Activated naive CD4-positive, alpha-beta T cell treated with anti-CD3 and anti-CD28 coated beads, Interleukin-2, amount 50 U/mL, for 16 hours (primary cell): ENCODE measurements at places on chromosomes 5 and 9.

DNA sequence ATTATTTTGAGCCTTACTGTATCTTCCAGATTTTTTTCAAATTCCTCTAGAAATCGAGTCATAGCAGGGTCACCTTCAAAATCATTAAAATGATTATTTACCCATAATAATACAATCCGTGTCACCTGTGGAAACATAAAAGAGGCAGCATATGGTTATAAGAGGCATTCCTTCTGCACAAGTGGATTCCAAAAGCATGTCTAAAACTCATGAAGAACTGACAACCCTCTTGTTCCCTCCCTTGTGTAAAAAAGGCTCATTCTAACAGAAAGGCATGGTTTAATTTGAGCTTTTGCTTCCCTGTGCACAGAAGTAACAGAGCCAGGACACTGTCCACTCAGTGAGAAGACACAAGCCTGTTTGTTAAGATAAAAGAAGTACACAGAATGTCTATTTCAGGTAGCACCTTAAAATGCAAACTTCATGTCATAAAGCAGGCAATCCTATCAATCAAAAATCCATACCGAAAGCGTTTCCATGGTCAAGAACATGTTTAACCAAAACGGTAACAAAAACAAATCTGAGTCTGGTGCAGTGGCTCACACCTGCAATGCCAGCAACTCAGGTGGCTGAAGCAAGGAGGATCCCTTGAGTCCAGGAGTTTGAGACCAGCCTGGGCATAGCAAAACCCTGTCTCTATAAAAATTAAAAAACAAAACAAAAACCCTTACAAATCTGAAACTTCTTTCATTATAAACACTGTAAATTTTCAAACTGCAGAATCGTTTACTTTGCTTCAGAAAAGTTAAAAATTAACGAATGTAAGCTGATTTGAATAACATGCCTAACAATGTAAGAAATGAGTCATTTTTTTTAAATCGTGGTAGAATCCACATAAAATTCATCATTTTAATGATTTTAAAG, 139.3 kb downstream of the RAPGEF6 start:
- no peak for DNase-seq

DNA sequence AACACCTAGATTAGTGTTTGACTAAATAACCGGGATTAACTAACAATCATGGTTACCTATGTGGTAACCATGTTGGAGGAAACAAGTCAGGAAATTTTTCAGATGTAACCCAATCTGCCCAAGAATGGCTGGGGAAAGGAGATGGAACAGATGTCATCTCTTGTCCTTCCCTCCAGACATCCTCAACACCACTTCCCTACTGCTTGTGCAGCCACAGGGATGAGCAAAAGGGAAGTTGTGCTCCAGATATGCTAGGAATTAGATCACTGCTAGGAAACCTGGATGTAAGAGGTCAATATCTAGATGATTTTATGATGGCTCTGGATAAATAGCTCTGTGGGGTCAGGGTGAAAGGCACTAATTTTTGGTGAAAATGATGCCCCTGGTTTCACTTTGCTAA, 61.3 kb upstream of the ELL2 start:
- DNase-seq: no peak

DNA sequence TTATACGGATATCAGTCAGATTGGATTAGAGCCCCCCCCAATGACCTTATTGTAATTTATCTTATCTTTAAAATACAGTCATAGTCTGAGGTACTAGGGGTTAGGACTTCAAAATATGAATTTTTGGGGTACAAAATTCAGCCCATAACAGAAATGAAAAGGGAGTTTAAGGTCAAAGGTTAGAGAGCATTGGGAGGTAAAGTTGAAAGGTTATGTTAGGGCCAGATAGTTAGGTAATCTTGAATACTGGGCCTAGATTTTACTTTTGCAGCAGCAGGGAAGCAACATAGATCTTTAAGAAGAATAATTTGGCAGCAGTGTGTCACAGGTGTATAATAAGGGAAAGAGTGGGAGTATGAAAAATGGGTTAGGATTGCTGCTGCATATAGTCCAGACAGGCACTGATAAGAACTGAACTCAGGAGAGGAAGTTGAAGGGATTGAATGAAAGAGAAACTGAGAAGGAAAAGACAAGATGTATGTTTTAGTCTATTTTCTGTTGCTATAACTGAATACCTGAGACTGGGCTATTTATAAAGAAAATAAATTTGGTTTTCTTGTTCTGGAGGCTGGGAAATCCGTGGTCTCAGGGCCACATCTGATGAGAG, 10.7 kb upstream of the GCNT4 start:
- no peak for DNase-seq

DNA sequence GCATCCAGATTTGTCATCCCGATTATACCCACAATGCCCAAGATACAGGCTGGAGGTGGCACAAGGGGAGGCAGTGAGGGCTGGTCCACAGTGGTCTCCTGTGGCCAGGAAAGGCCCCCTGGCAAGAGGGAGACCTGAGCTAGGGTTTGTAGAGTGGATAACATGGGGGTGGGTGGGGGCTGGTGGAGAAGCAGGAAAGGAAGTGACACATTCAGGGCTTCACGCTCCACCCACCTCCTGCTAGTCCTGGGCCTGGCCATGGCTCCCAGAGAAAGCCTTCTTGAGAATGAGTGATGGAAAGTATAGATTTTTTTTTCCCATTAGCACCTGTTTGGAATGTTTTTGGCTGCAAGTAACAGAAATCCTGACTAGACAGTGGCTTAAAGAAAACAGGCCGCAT, 81.3 kb downstream of the ANKRD33B start:
- no peak for DNase-seq

GRCh38 chr9:124482431-124483031, 24.7 kb downstream of the NR5A1 start:
- no peak for DNase-seq

GRCh38 chr9:97711223-97711626, 14.1 kb upstream of the XPA start:
- DNase-seq: no peak

GRCh38 chr9:130111786-130112537, 58.3 kb downstream of the GPR107 start:
- no peak for DNase-seq

DNA sequence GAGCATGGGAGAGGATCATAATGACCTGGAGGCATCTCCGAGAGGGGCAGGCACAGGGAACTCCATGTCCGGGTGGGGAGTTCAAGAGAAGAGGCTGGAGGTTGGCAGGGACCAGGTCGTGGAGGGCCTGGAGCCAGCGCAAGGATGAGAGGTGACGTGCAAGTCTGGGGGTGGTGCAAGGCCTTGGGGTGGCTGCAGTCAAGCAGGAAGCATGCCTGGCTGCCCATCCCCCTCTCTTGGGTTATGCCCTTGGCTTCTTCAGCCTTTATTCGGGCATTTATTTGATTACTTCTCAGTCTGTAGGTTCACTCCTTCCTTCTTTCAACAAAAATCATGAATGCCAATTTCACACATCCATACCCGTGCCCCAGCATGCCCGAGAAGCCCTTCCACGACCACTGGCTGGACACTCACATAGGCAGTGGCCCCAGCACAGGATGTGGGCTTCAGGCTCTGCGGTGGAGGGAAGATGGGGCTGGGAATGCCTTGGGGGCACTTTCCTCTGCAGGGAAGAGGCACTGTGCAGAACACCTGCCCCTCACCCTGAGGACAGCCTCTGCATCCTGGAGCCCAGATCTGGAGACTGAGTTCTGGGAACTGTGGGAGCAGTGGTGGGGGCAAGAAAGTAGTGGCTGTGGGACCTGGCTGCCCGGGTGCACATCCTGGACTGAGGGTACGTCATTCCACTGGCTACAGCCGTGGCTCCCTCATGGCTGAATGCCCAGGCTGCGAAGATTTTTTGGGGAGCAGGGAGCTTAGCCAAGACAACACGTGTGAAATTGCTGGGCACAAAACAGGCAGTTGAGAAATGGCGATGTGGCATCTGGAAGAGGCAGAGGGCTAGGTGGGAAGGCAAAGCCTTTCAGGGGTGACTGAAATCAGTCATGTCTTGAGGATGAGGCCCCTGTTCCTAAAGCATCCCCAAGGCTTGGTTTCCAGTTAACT, 38.6 kb downstream of the CRB2 start:
- no peak for DNase-seq

GRCh38 chr5:40266952-40267351, 412.8 kb upstream of the PTGER4 start:
- DNase-seq: no peak

DNA sequence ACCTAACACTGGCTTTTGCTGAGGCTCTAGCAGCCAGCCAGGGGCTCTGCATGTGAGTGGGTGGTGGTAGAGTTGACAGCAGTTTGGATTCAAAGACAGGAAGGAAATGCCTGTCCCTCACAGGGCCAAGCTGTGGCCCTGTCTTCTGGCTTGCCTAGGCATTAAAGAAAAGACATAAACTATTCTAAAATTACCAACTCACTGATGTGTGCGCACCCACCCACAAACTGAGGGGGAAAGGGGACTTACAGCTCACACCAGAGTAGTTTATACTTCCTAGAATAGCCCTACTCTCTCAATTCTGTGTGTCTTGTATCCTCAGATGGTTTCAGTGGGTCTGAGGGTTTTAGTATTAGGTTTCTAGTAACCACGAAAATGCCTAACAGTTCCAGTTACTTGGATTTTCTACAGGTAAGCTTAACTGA, 18.3 kb upstream of the IL13 start:
- no peak for DNase-seq

GRCh38 chr5:171931163-171931562, 75.3 kb downstream of the FBXW11 start:
- DNase-seq: no peak

- DNase-seq: no peak
Measured at GRCh38 chr5:103801681-103802080, 239.1 kb upstream of the NUDT12 start.

- peak; percentile 69 for DNase-seq
Measured at GRCh38 chr5:169637549-169638121, 560 bp downstream of the DOCK2 start.

DNA sequence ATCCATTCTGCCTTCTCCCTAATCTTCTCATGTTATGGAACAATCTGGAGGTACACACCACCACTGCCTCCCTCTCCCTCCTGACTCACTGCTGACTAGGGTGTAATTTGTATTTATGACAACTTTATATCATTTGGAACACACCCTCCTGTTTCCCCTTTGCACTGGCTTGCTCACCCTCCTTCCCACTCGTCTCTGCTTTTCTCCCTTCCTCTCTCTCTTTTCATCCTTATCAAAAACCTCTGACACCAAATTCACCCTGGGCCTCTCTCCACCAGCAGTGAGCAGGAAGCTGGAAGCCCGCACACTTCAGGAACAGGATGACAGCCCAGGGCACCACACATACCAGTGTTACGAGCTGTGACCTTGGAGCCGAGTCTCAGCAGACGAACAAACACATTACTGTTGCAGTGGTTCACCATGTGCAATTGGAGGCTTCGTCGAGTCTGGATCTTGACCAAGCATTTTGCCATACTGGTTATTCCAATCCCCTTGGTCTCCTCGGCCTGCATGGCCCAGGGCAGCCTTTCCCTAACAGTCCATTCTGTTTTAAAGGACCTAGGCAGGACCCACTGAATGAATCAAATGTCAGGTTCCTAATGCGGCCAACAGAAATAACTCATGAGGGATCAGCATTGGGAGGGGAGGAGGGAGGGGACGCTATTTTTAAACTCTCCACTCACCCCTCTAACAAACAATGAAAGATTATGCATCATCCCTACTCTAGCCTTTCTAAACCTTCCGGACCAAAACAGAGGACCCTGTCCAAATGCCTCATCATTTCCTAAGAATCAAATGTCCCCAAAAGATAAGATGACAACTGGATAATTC, 203.9 kb upstream of the RASEF start:
- DNase-seq: no peak
